ENCODE measurements at places on chromosomes 16 and 17. TPM values are rescaled to one million over a fixed set of nuclear protein-coding genes. Genes with fewer than 3 reads are reported as not detected.

Gene STAC2
- total RNA-seq, result 0.36 TPM

Gene KRT33A
- not detected for total RNA-seq

- no peak overlapping the region for H3K27ac ChIP-seq
- no peaks in the 10 kb centered on the region for H3K4me1 ChIP-seq
- H3K36me3 ChIP-seq, result no peaks in the 10 kb centered on the region
- H3K27me3 ChIP-seq, result no peaks in the 10 kb centered on the region
Measured at GRCh38 chr16:78794581-78795250, 695.3 kb downstream of the WWOX start.

GRCh38 chr17:9247401-9247938 is 226.2 kb downstream of the NTN1 start:
- no peak for DNase-seq
- peaks cover 22% of the 10 kb centered on the region for H3K4me1 ChIP-seq
- H3K4me3 ChIP-seq, result no peak overlapping the region
- H3K27ac ChIP-seq, result no peak overlapping the region
- peaks cover 10% of the 10 kb centered on the region for H3K36me3 ChIP-seq
- H3K27me3 ChIP-seq, result no peaks in the 10 kb centered on the region

DNA sequence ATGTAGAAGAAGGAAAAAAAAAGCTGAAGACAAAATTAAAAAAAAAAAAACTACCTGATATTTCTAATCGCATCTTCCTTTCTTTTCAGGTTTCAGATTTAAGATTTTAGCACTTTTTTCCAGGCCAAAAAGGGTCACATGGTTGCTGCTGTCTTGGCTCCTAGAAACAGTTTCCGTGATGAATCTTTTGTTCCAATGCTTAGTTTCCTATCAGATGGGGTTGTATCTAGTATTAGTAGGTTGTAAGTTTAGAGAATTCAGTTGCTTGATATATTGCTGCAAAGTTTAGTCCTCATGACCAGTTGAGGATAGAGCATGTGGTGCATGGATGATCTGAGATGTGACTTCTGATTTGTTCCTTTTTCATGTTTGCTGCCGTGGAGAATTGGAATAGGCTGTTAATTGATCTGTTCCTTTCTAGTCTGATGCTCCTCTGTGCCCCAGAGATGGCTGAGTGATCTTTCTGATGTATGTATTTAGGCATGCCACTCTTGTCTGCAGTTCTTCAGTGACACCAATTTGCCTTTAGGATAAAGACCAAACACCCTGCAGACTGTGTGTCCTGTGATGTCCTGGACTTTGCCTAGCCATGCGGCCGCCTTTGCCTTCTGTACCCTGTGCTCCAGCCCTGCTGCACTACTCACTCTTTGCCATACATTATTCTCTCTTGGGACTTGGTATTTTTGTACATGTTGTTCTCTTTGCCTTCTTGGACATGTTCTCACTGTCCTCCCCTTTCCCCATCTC is 94.0 kb downstream of the MRTFB start:
- H3K4me1 ChIP-seq, result peaks cover 15% of the 10 kb centered on the region
- DNase-seq, result no peak
- H3K27me3 ChIP-seq, result no peaks in the 10 kb centered on the region
- H3K4me3 ChIP-seq, result no peak overlapping the region

Gene CALB2
- total RNA-seq, result 0.36 TPM

DNA sequence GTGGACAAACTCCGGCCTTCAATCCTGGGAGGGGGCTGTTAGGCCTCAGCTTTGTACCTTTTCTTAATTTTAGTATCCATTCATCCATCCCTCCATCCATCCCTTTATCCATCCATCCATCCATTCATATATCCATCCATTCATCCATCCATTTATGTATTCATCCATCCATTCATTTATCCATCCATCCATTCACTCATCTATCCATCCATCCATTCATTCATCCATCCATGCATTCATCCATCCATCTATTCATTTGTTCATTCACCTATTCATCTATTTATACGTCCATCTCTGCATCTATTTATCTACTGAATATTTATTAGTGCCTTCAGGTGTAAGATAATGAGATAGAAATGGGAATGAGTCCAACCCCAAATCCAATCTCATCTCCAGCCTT is 26.0 kb upstream of the MMP2 start:
- DNase-seq, result no peak
- H3K4me3 ChIP-seq, result no peak overlapping the region
- H3K4me1 ChIP-seq, result no peaks in the 10 kb centered on the region
- H3K36me3 ChIP-seq, result no peaks in the 10 kb centered on the region
- no peaks in the 10 kb centered on the region for H3K27me3 ChIP-seq
- no peak overlapping the region for H3K27ac ChIP-seq

All from left ventricle myocardium inferior (tissue), 1 donor.